IMR-90 (cell line): ENCODE measurements at places on chromosomes 12 and 14. TPM values are rescaled to one million over a fixed set of nuclear protein-coding genes. Genes with fewer than 3 reads are reported as not detected.

DNA sequence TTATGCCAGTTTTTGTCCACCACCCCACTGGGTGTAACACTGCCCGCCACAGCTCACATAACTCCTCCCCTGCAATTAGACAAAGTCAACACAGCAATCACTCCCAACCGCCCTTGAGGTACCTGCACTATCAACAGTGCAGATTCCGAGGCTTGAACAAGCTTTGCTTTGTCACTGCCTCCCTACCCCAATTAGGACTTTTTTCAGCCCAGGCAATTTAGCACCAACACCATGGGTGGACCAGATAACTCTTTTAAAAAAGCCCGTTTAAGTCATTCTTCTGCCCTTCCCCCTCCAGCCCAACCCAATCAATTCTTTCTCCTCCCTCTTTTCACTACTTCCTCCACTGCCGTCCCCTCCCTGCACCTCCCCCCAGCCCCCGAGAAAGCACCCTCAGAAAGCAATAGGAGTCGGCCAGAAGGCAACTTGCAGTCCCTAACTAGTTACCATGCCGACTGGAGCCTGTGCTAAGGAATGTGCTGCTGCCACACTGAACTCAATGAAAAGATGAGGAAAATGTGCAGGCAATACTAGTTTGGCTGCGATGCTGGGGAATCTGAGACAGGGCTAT, 45.7 kb upstream of the OTX2 start:
- H3K4me1 ChIP-seq = no peaks in the 10 kb centered on the region
- H3K4me3 ChIP-seq = no peak overlapping the region
- no peak overlapping the region for H3K27ac ChIP-seq
- no peaks in the 10 kb centered on the region for H3K36me3 ChIP-seq
- DNase-seq = no peak

- no peak overlapping the region for H3K4me3 ChIP-seq
- no peaks in the 10 kb centered on the region for H3K36me3 ChIP-seq
- no peak for DNase-seq
- peaks cover 6% of the 10 kb centered on the region for H3K27me3 ChIP-seq
- no peaks in the 10 kb centered on the region for H3K4me1 ChIP-seq
- no peak overlapping the region for H3K27ac ChIP-seq
These were observed 58.9 kb upstream of the RIC8B start for GRCh38 chr12:106715582-106715981.

DNA sequence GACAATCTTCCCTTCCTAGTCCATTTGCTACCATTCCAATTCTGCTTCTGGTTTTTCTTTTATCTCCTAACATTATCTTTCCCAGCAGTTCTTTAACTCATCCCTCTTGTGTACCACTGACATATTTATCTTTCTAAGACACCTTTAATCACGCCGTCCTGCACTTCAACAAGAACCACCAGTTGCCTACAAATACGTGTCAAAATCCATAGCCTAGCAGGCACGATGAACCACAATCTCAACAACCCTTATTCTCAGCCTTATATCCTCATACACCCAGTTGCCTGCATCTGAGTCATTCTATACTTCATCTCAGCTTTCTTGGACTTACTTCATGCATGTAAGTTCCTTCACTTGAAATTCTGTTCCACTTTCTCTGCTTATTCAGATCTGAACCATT, 16.4 kb upstream of the ST8SIA1 start:
- H3K27ac ChIP-seq = no peak overlapping the region
- no peaks in the 10 kb centered on the region for H3K4me1 ChIP-seq
- no peak for DNase-seq
- no peak overlapping the region for H3K4me3 ChIP-seq
- H3K27me3 ChIP-seq = no peaks in the 10 kb centered on the region

DNA sequence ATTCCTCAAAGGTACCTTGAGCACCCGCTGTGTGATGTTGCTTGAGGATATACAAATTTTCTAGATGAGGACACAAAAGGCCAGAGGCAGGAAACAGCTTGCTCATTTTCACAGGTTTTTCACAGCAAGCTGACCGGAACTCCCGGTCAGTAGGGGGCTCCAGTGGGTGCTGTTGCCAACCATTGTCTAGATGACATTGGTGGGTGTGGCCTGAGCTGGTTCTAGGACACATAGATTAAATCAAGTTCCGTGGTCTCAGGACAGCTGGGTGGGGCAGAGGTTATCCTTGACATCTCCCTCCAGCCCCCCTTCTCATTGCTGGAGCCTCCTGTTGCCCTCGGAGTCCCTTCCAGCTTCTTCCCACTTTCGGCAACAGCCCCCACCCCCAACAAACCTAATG, 153.6 kb upstream of the FKBP4 start:
- DNase-seq = peak; percentile 30
- H3K4me3 ChIP-seq = no peak overlapping the region
- H3K27ac ChIP-seq = peak overlapping the region; percentile 75
- no peaks in the 10 kb centered on the region for H3K36me3 ChIP-seq
- H3K4me1 ChIP-seq = peaks cover 17% of the 10 kb centered on the region

Gene ST8SIA1
- not detected in 2 replicates for polyA plus RNA-seq

Gene LRRK2
- 0.17 and 0.36 TPM in 2 replicates for polyA plus RNA-seq

Gene PRPH
- not detected in 2 replicates for polyA plus RNA-seq

Gene RTN1
- 0.44 and 0.46 TPM in 2 replicates for polyA plus RNA-seq
